ENCODE measurements at places on chromosomes 6 and 20.
A peak's percentile ranks its signal among the peaks of the same experiment; 100 is the strongest.

- DNase-seq = no peak
These were observed 43.8 kb upstream of the KIF13A start for GRCh38 chr6:18031189-18031588.

DNA sequence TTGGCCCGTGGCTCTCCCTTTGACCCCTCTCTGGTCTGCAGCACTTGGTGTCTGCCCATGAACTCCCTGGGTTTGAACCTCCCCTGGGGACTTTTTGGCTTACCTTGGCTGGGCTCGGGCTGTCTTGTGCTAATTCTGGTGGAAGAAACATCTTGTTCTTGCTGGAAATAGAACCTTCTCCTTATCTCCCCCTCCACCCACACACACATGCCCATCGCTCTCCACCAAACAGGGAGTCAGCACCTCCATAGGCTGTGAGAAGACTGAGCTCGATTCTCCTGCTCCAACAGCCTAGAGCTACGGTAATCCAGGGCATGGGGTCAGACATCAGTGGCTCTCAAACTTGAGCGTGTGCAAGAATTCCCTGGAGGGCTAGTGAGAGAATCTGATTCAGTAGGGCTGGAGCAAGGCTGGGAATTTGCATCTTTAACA lies 114.4 kb upstream of the SLC22A23 start:
- no peak for DNase-seq

- DNase-seq = no peak
These were observed 30.4 kb upstream of the PNRC1 start for GRCh38 chr6:89050155-89050554.

DNA sequence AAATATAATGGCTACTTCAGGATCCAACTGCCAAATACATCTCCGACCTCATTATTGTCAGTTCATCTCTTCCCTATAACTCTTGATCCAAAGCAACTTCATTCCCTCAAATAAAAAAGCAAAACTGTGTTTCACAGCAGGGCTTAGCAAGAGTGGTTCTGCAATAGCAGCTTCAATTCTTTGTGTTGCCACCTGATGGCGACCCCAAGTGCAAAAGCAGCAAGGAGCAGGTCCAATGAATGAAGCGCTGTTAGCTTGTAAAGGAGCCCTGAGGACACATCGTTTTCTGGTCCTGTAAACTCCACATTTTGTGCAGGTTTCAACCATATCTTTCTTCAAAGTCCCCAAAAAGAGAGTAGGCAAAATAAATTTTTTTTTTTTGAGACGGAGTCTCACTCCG lies 19.6 kb downstream of the RTN4IP1 start:
- peak; percentile 48 for DNase-seq

DNA sequence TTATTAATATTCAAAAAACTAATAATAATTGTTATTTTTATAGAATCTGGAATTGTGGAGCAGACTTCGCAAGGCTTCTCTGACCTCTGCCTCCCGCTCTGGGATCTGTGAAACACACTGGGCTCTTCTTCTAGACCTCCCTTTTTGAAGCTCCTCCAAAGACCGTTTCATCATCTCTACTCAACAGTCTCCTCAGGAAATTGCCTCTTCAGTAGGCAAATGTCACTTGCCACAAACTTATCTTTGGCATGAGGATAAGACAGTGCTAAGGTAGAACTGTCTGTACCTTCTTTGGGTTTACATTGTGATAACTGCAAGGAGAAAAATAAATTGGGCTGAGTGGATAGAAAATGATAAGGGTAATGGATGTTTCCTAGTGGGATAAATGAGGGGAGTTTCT lies 2.3 kb upstream of the MAS1L start:
- no peak for DNase-seq

DNA sequence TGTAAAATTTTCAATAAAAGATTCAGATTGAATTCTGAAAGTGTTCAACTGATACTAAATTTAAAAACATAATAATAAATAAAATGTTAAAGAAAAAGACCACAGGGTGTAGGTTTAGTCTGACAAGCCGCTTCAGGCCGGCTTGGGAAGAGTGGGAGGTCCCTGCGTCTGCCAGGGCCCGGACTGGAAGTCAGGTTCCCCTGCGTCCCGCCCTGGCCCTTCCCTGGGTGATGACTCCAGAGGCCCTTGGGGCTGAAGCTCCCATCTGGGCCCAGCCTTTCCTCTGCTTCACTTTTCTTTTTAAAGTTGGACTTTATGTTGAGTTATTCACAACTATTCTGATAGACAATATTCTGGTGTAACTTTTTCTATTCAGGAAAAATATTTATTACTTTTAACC lies 93.3 kb downstream of the SMOC2 start:
- DNase-seq = no peak

- no peak for DNase-seq
These were observed 306 bp downstream of the EBF4 start for GRCh38 chr20:2692886-2693285.

- no peak for DNase-seq
These were observed 93.6 kb downstream of the RPP40 start for GRCh38 chr6:4910037-4910760.

- DNase-seq = no peak
These were observed 550.3 kb downstream of the QKI start for GRCh38 chr6:163964789-163965188.

DNA sequence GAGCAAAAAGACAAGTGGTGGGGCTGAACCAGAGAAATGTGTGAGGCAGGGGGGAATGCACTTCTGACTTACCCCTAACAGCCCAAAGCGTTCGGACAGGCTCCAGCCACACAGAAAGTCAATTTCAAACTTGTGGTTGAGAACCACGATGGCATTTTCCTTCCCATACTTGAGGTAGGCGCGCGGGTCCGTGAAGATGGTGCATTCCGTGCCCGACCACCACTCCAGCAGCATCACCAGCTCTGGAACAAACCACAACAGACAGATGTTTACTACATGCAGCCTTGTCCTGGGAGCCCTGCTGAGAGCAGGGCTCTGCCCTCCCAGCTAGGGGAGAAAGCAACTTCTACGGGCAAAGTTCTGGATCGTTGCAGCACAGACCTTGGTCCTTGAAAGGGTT lies 107.7 kb downstream of the AGPAT4 start:
- DNase-seq = no peak
